Activated naive CD8-positive, alpha-beta T cell treated with anti-CD3 and anti-CD28 coated beads, Interleukin-2, amount 50 U/mL, for 24 hours (primary cell): ENCODE measurements at places on chromosomes 6 and 20.

- no peak for DNase-seq
Observed at GRCh38 chr6:113172531-113172966, 684.6 kb upstream of the MARCKS start.

DNA sequence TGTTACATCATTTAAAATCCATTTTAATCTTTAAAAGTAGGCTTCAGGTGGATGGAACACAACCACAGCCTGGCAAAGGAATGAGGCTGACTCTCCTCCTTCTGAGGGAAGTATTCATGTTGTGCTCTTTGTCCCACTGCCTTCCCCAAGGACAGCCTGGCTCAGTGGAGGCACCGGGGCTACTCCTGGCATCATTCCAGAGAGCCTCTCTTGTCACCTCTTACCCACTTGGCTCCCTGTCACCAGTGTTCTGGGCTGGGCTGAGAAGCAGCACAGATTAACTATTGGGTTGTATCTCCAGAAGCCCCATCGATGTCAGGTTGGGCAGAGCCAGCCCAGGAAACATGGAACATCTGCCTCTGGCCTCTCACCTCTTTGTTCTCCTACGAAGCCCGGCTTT is 10.7 kb upstream of the TP53INP2 start:
- DNase-seq: no peak

DNA sequence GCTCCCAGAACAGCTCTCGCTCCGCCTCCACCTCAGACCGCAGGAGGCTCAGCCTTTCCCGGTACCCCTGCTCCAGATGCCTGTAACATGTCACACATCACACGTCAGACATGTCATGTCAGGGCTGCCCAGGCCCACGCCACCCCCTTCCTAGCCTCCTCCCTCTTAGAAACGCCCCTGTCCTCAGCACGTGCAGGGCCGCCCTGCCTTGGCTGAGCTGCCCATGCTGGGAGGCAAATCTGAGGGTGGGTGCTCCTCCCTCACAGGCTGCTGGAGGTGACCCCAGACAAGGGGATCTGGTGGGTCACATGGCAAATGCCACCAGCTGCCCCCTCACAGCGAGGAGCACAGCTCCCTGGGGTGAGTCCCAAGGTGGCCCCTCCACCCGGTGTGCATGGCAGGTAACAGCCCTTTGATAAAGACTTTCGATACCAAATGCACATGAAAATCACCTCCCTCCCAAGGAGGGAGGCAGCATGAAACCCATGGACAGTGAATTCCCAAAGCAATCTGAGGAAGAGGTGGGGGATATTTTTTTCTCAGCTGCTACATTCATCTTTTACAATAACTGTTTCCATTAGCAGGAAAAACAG is 84.1 kb downstream of the GINS1 start:
- no peak for DNase-seq

DNA sequence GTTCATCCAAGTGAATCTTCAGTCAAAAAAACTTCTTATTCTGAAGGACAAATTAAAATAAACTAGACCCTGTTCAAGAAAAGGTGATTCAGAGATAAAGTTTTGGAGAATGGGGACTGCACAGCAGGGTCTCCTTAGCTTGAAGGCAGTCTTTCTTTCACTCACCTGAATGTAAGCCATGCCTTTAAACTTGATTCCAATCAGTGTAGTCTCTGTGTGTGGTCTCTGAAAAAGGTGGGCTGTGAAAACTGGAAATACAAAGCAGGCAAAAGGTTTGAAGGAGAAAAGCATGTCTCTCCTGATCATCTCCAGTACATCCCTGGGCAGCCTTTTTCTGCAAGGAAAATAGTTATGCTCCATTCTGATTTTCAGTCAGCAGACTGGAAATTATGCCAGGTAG is 188.0 kb upstream of the SASH1 start:
- no peak for DNase-seq

DNA sequence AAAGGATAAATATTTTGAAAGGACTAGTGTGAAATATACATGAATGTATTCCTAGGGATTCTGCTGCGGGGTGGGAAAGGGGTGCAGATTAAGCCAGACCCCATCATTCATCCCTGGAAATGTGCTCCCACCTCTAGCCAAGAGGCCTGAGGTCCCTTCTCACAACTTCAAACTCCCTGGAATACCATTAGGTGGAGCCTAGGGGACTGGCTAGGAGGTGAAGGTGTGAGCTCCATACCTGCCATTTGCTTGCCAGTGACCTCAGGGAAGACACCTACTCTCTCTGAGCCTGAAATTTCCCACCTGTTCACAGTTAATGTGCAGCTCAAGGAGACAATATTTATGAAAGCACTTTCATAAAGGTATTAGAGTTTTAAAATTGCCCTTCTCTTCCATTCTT is 4.7 kb upstream of the CCN2 start:
- DNase-seq: no peak

- no peak for DNase-seq
Observed at GRCh38 chr20:13809373-13809772, 24.5 kb downstream of the NDUFAF5 start.
